Esophagus muscularis mucosa (tissue), 4 donors: ENCODE measurements at places on chromosomes 1 and 21. TPM values are rescaled to one million over a fixed set of nuclear protein-coding genes. Genes with fewer than 3 reads are reported as not detected.

Gene DDR2
- total RNA-seq: 182 TPM

Gene UTS2
- total RNA-seq: not detected

Gene PTPRU
- 28.0 TPM for total RNA-seq

Gene RPTN
- total RNA-seq: not detected

Gene TRIM17
- not detected for total RNA-seq

Gene F13B
- not detected for total RNA-seq

Gene CASQ2
- 107 TPM for total RNA-seq

Gene ITLN2
- total RNA-seq: not detected

Gene S100A14
- 1.0 TPM for total RNA-seq

Gene APCS
- not detected for total RNA-seq

Gene DAB1
- 0.26 TPM for total RNA-seq

Gene ANGPTL3
- not detected for total RNA-seq

Gene DMBX1
- not detected for total RNA-seq

Gene WDR64
- total RNA-seq: not detected

Gene TDRD5
- total RNA-seq: 0.06 TPM

Gene PRUNE1
- total RNA-seq: 25.0 TPM

Gene ITGB2
- total RNA-seq: 110 TPM

Gene FAM43B
- not detected for total RNA-seq

Gene HSD11B1
- 17.2 TPM for total RNA-seq

Gene CFHR2
- total RNA-seq: not detected

Gene ENTREP3
- 22.8 TPM for total RNA-seq

Gene CCDC185
- total RNA-seq: not detected

Gene CFHR1
- total RNA-seq: 0.39 TPM

Gene REN
- total RNA-seq: not detected

Gene TMEM52
- not detected for total RNA-seq

Gene CRABP2
- total RNA-seq: 6.4 TPM

Gene TNN
- total RNA-seq: under 0.01 TPM

Gene CFAP74
- not detected for total RNA-seq

Gene THEM5
- total RNA-seq: not detected

Gene AZIN2
- 3.7 TPM for total RNA-seq

Gene PRKCZ
- total RNA-seq: 4.5 TPM

Gene NBPF10
- total RNA-seq: 1.7 TPM

Gene OR2L3
- not detected for total RNA-seq

Gene S100A7
- total RNA-seq: not detected

Gene SAMD11
- 6.2 TPM for total RNA-seq

Gene SAMSN1
- 22.5 TPM for total RNA-seq

Gene TNFSF4
- total RNA-seq: 3.7 TPM

Gene LCE2B
- total RNA-seq: not detected

Gene AMY2A
- 1.7 TPM for total RNA-seq

Gene NHLH2
- total RNA-seq: not detected

Gene SLC16A4
- total RNA-seq: 8.2 TPM

Gene CD160
- total RNA-seq: not detected

Gene SDHC
- total RNA-seq: 64.8 TPM

Gene RGS8
- total RNA-seq: 0.06 TPM

Gene INSRR
- not detected for total RNA-seq

Gene ASAP3
- 28.8 TPM for total RNA-seq

Gene RRAGC
- 21.4 TPM for total RNA-seq

Gene GPR161
- 19.5 TPM for total RNA-seq

Gene ACKR1
- total RNA-seq: 31.1 TPM

Gene ANGPTL1
- 163 TPM for total RNA-seq

Gene NEGR1
- total RNA-seq: 57.7 TPM
